ENCODE measurements at places on chromosomes 13 and 19.

GRCh38 chr13:71214821-71215220 lies 652.2 kb downstream of the DACH1 start:
- no peak for DNase-seq

DNA sequence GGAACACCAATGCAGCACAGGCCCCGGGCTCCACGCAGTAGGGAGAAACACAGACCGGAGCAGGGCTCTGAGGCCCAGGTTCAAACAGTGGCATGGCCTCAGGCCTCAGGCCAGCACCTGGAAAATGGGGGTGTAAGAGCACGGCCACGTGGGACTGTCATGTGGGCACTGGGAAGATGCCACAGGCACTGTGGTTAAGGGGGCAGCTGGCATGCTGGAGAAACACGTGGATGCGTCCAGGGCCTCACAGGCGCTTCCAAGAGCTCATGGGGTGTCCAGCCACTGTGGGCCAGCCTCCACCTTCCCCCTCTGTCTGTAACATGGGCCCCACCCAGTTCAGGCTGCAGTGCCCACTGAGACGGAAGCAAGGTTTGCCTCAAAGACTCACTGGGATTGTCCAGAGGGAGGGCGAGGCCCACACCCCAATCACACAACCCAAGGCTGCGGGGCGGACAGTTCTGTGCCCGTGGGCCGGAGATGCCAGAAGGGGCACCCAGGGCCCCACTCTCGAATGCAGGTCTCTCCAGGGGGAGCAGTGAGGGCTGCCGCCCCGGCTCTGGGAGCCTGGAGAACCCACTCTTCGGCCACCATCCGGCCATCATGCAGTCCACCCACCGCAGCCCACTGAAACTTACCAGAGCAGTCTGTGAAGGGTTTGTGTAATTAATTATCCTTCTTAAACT lies 6.3 kb upstream of the MBD3 start:
- DNase-seq = no peak

GRCh38 chr19:30049226-30049625 lies 107.2 kb downstream of the URI1 start:
- no peak for DNase-seq

DNA sequence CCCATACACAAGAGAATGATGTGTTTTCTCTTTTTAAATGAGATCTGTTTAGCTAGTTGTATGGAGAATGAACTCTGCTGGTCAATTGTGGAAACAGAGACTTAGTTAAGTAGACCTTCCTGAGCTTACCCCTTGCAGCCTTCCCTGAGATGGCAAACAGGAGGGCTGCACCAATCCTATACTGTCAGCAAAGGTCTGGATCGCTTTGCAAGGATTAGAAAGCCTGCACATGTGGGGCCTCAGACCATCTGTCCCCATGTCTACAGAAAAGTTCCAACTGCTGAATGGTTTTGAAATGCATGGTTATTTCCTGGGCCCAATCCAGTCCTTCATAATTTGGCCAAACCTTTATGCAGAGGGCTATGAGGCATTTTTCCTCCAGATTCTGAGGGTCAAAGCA lies 183.9 kb upstream of the SLC10A2 start:
- no peak for DNase-seq

All from HuH-7 (cell line).